Stimulated activated CD4-positive, alpha-beta T cell treated with anti-CD3 and anti-CD28 coated beads, Interleukin-15, amount 100 ng/mL, for 1 hour (primary cell): ENCODE measurements at places on chromosomes 16 and 17.

GRCh38 chr17:49132699-49133364 lies at the start of gene B4GALNT2:
TSS of gene B4GALNT2 (plus strand) at chr17:49132769. CDS start at chr17:49132793, 24 bp downstream.
- DNase-seq: no peak

DNA sequence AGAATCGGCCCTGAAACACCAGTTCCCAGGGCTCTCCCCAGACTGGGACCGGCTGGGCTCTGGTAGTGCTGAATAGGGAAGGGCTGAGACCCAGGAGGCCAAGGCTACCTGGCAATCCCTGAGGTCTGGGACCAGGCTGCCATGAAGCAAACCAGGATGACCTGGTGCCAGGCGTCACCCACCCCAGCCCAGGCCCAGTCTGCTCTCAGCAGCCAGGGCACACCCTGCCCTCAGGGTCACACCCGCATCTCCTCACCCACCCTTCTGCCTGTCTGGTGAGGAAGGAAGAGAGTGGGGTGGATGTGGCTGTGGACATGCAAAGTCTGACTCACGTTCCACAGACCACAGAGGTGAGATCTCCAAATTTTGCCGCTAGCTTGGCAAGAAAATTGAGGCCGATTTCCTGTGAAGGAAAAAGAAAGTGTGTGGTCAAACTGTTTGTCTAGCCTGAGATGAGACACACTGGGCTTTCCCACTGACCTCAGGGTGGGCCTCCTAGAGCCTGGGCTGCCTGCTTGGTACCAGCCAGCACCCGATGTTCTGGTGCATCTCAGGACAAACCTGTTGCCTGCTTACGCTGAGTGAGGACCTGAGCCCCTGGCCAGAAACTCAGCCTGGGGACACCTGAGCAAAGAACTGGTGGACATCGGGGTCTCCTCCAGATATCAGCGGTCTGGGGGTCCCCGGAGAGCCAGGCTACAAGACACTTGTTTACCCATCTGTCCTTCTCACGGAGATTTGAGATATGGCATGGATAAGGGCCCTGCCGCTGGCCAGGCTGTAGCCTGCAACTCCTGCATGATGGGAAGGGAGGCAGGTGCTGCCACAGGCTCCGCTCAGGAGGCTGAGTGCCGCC lies 6.3 kb upstream of the RAB37 start:
- DNase-seq: no peak

- no peak for DNase-seq
Observed at GRCh38 chr17:20116683-20117309, 107.6 kb downstream of the SPECC1 start.

DNA sequence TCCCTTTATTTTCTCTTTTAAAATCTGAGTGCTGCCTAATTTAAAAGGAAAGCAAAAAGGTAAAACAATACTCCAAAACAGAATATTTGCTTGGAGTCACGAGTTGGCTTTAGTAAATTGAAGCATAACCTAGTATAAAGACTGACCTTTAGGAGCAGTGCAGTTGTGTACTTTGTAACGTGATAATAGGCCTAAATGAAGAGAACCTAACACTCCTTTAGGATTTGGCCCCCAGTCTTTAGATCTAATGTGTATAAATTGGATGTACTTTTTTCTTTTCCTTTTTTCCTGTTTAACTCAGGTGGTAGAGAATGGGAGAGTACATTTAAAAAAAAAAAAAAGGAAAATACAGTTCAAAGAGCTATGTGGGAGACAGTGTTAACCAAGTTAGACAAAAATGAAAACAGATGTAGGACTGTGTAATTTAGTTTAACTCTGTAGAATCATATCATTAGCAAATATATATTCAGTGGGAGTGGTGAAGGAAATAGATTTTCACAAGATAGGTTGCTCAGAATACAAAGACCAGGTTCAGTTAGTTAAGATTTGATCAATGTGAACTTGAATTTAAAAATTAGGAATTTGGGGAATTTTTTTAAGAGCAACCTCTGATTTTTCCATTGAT lies 16.8 kb downstream of the CPD start:
- no peak for DNase-seq

- DNase-seq: no peak
Observed at GRCh38 chr17:42409523-42410318, 13.3 kb downstream of the CAVIN1 start.

DNA sequence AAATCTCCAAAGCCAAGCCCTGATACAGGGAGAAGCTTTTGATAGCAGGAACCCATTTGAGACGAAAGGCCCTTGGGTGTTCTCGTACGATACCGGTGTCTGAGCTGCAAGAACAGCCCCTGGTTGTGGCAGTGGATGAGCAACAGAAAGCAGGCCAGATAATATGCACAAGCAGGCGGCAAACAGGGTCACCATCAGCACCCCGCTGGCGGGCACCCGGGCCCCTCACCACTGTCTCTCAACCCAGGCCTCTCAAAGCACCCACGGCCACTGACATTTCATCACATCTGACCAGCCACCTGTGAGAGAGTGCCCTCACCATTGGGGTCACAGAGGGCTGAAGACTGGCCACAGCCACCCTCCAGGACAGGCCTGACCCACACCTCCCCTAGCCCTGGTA lies 230.4 kb downstream of the C16orf78 start:
- DNase-seq: no peak
